ENCODE measurements at places on chromosomes 3 and 15. TPM values are rescaled to one million over a fixed set of nuclear protein-coding genes. Genes with fewer than 3 reads are reported as not detected.
A peak's percentile ranks its signal among the peaks of the same experiment; 100 is the strongest.

DNA sequence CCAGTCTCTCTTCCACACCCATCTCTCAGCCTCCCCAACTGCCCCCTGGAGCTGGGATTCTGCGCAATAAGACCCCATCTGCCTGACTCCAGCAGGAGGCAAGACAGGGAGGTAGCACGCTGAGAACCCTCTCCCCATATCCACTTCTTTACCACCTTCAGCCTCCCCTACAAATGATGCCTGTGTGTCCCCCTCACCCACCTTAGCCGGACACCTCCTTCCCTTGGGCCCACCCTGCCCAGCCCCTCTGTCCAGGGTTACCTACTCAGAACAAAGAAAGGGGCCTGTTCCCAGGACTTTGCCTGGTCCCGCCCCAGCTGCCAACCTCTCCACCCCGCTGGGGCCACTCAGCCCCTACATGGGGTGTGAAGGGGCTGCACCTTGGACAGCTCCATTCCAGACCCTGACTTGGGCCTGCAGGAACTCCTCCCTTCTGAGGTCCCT is 40.8 kb upstream of the ATP2B2 start:
- DNase-seq: no peak
- H3K27ac ChIP-seq: no peak overlapping the region
- no peak overlapping the region for H3K4me3 ChIP-seq
- H3K4me1 ChIP-seq: no peaks in the 10 kb centered on the region
- H3K36me3 ChIP-seq: no peaks in the 10 kb centered on the region

GRCh38 chr3:35598804-35599203 is 40.5 kb upstream of the ARPP21 start:
- H3K27me3 ChIP-seq: no peaks in the 10 kb centered on the region
- DNase-seq: no peak
- no peaks in the 10 kb centered on the region for H3K4me1 ChIP-seq
- H3K4me3 ChIP-seq: no peak overlapping the region
- no peak overlapping the region for H3K27ac ChIP-seq
- H3K36me3 ChIP-seq: no peaks in the 10 kb centered on the region

- H3K36me3 ChIP-seq: no peaks in the 10 kb centered on the region
- DNase-seq: no peak
- H3K4me3 ChIP-seq: no peak overlapping the region
- no peak overlapping the region for H3K27ac ChIP-seq
- H3K27me3 ChIP-seq: no peaks in the 10 kb centered on the region
These were observed 31.1 kb upstream of the RASA2 start for GRCh38 chr3:141455603-141456300.

- H3K36me3 ChIP-seq: no peaks in the 10 kb centered on the region
- H3K4me3 ChIP-seq: no peak overlapping the region
- peaks cover 8% of the 10 kb centered on the region for H3K4me1 ChIP-seq
- peak; percentile 80 for DNase-seq
- no peaks in the 10 kb centered on the region for H3K27me3 ChIP-seq
- H3K27ac ChIP-seq: no peak overlapping the region
These were observed 21.9 kb upstream of the SQOR start for GRCh38 chr15:45612790-45613415.

- no peaks in the 10 kb centered on the region for H3K36me3 ChIP-seq
- H3K27me3 ChIP-seq: no peaks in the 10 kb centered on the region
- H3K4me3 ChIP-seq: no peak overlapping the region
- no peak overlapping the region for H3K27ac ChIP-seq
These were observed 653.9 kb downstream of the ROBO1 start for GRCh38 chr3:79113876-79114275.

GRCh38 chr15:94234300-94234699 is 2.9 kb downstream of the MCTP2 start:
- H3K36me3 ChIP-seq: no peaks in the 10 kb centered on the region
- no peaks in the 10 kb centered on the region for H3K27me3 ChIP-seq
- DNase-seq: no peak
- no peak overlapping the region for H3K4me3 ChIP-seq
- no peak overlapping the region for H3K27ac ChIP-seq

GRCh38 chr3:58218904-58219303 is 8.1 kb upstream of the DNASE1L3 start:
- no peaks in the 10 kb centered on the region for H3K36me3 ChIP-seq
- H3K27ac ChIP-seq: no peak overlapping the region
- no peak overlapping the region for H3K4me3 ChIP-seq
- H3K4me1 ChIP-seq: no peaks in the 10 kb centered on the region
- no peak for DNase-seq
- H3K27me3 ChIP-seq: no peaks in the 10 kb centered on the region

Gene THPO
- 0.10 TPM for polyA plus RNA-seq

GRCh38 chr3:32886296-32886695 is 65.1 kb upstream of the CCR4 start:
- no peak overlapping the region for H3K4me3 ChIP-seq
- H3K4me1 ChIP-seq: no peaks in the 10 kb centered on the region
- DNase-seq: no peak
- H3K36me3 ChIP-seq: no peaks in the 10 kb centered on the region

DNA sequence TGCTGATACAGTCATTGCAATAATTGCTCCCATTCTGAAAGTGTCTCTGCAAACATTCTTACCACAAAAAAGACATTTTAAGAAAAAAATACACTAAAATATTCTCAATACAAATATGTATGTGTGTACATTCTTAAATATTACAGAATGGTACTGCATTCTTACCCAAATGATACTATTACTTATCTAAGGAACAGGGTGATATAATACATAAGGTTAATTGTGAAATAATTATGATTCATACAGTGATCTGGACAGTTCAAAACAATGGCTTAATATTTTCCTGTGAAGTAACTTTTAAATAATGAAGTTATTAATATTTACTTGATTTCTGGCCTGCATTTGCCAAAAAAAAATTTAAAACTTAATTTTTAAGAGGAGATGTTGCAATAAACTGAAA is 694.6 kb downstream of the TUSC7 start:
- H3K4me1 ChIP-seq: no peaks in the 10 kb centered on the region
- no peak overlapping the region for H3K4me3 ChIP-seq
- H3K36me3 ChIP-seq: no peaks in the 10 kb centered on the region
- no peak overlapping the region for H3K27ac ChIP-seq
- DNase-seq: no peak

DNA sequence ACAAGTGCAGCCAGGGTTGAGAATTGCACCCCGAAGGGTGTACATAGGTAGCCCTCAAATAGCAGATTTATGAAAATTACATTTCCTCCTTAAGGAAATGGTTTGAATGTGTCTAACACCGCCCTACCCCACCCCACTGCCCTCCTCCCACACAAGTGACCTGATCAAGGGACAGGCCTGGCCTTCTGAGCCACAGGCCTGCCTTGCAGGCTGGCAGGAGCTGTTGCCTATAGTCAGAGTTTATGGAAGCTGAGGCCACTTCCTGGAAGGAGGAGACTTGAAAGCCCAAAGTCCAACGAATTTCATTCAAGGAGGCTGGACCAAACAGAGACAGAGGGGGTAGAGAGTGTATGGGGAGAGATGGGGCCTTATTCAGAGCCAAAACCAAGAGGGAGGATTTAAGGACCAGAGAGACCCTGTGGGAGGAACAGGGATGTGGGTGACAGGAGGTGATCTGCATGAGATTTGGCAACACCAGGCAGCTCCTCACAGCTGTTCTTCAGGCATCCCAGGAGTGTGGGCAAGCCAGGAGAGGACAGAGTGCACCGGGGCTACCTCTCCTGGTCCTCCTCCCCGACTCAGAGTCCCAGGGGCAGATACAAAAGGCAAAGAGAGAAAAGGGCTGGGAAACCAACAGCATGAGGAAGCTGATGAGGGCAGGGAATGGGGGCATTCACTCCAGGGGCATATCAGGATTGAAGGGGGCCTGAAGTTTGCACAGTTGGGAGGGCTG is 100.4 kb upstream of the HES1 start:
- H3K27me3 ChIP-seq: no peaks in the 10 kb centered on the region
- H3K36me3 ChIP-seq: no peaks in the 10 kb centered on the region
- no peak overlapping the region for H3K27ac ChIP-seq
- DNase-seq: no peak
- peaks cover 6% of the 10 kb centered on the region for H3K4me1 ChIP-seq

DNA sequence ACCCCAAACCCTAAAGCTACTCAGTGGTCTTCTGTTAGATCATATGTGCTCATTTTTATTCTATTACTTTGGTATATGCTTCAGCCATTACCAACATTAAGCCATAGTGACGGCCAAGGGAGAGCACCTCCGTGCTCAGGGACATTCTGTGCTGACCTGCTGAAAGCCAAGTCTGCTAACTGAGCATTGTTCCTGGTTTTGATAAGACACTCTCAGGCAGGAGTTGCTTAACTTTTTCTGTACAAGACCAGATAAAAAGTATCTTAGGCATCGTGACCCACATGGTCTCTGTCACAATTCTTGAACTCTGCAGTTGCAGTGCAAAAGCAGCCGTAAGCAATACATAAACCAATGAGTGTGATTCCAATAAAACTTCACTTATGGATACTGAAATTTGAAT is 100.6 kb downstream of the KLHL25 start:
- peaks cover 23% of the 10 kb centered on the region for H3K4me1 ChIP-seq
- DNase-seq: no peak
- H3K4me3 ChIP-seq: no peak overlapping the region
- no peaks in the 10 kb centered on the region for H3K27me3 ChIP-seq
- H3K36me3 ChIP-seq: peaks cover 3% of the 10 kb centered on the region

DNA sequence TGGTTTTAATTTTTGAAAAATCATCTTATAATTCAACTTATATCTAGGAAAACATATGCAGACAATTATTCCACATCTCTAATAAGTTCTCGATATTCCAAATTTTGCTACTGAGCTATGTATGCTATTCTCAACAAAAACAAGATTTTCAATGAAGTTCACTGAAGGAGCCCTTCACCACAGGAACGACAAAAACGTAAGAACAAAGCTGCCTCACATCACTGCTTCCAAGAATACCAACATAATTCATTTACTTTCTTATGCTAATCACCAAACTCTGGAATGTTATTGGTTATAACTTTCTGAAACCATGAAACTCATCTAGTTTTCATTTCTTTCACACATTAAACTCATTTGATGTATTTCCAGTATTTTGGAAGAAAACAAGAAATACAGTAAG is 49.7 kb downstream of the GNB4 start:
- DNase-seq: no peak
- no peak overlapping the region for H3K4me3 ChIP-seq
- H3K27ac ChIP-seq: no peak overlapping the region
- H3K4me1 ChIP-seq: no peaks in the 10 kb centered on the region
- H3K36me3 ChIP-seq: peaks cover 11% of the 10 kb centered on the region

Gene IQCH
- 0.29 TPM for polyA plus RNA-seq

- no peaks in the 10 kb centered on the region for H3K27me3 ChIP-seq
- H3K27ac ChIP-seq: no peak overlapping the region
- H3K4me3 ChIP-seq: no peak overlapping the region
These were observed 228.5 kb downstream of the CHL1 start for GRCh38 chr3:425079-425478.

DNA sequence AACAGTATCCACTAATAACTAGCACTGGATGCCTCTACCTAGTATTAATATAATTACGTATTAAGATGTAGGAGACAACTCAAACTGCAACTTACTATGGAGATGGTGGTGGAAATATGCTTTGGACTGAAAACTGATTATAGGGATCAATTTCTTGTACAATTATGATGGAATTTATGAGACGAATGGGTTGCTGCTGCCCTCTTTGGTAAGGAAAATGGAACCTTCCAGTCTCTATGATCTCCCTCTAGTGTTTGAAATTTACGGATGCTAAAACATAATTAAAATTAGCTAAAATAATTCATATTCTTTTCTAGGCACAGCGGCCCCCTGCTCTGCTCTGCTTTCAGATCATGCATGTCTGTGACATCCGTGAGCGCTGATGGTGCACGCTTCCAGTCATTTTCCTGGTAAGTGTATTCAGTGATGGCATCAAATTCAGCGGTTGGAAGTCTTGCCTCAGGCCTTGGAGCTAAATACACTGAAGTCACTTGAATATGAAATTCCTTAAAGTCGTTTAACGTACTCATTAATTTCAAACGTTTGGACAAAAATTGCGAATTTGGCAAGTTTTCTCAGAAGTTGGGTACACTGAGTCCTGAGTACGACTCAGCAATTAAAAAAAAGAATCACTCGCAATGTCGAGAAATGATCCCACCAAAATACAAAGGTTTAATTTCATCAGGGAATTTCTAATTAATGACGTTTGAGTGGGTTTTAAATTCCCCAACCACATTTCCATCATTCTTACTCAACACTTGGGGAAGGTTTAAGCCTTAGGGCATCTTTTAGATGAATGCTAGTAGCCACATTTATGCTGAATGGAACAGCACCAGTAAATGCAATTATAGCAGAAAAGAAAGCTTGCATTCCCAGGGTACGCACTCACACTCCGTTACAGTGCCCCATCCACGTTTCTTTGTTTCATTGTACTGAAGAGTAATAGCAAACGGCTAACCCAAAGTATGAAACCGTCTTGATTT is 132.6 kb downstream of the NR2F2 start:
- no peak overlapping the region for H3K27ac ChIP-seq
- H3K36me3 ChIP-seq: no peaks in the 10 kb centered on the region
- DNase-seq: peak; percentile 29
- no peaks in the 10 kb centered on the region for H3K27me3 ChIP-seq
- no peak overlapping the region for H3K4me3 ChIP-seq
- no peaks in the 10 kb centered on the region for H3K4me1 ChIP-seq

DNA sequence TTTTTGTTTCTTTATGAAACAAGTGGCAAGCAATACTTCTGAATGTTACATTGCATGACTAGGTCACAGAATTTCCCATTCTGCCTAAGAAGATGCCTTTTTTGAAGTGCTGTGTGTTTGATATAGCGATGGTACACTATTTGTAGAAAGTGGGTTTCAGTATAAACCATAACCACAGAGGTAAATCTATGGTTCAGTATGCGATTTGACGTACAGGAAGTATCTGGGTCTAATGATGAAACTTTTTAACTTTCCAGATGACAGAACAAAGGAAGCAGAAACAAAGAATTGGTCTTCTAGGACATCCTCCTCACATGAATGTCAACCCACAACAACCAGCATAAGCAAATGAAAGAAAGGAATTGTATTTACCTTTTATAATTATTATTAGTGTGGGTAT is 133.4 kb upstream of the BHLHE40 start:
- no peaks in the 10 kb centered on the region for H3K4me1 ChIP-seq
- H3K36me3 ChIP-seq: no peaks in the 10 kb centered on the region
- H3K27ac ChIP-seq: no peak overlapping the region
- DNase-seq: no peak

- H3K27me3 ChIP-seq: no peaks in the 10 kb centered on the region
- H3K27ac ChIP-seq: no peak overlapping the region
- no peak overlapping the region for H3K4me3 ChIP-seq
- DNase-seq: no peak
- H3K4me1 ChIP-seq: peaks cover 2% of the 10 kb centered on the region
- H3K36me3 ChIP-seq: no peaks in the 10 kb centered on the region
These were observed 30.2 kb upstream of the GREM1 start for GRCh38 chr15:32687556-32687955.

Gene TEX55
- polyA plus RNA-seq: not detected

Gene HHATL
- not detected for polyA plus RNA-seq

DNA sequence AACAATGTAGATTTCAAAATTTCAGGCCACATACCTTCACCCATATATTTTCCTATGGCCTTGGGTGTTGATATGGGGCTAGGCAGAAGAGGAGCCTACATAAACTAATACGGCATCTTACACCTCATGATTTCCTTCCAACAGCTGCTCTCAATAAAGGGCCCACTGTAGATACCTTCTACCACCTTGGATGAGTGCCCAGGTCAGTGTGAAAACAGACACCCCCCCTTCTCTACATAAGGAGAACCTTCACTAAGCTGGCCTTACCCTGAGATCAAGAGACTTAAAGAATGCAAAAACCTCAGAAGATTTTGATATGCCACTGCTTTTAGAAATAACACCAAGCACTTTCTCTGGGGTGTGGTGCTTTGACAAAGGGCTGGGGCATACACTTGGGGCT is 42.7 kb downstream of the SH3BP5 start:
- DNase-seq: no peak
- H3K27me3 ChIP-seq: no peaks in the 10 kb centered on the region
- peaks cover 34% of the 10 kb centered on the region for H3K4me1 ChIP-seq
- peaks cover 2% of the 10 kb centered on the region for H3K36me3 ChIP-seq
